ENCODE measurements at places on chromosomes 6 and 20.

- DNase-seq: no peak
Measured at GRCh38 chr20:61937963-61938838, 127.5 kb downstream of the TAF4 start.

GRCh38 chr20:29472606-29473005 is 1784.9 kb upstream of the DEFB115 start:
- no peak for DNase-seq

DNA sequence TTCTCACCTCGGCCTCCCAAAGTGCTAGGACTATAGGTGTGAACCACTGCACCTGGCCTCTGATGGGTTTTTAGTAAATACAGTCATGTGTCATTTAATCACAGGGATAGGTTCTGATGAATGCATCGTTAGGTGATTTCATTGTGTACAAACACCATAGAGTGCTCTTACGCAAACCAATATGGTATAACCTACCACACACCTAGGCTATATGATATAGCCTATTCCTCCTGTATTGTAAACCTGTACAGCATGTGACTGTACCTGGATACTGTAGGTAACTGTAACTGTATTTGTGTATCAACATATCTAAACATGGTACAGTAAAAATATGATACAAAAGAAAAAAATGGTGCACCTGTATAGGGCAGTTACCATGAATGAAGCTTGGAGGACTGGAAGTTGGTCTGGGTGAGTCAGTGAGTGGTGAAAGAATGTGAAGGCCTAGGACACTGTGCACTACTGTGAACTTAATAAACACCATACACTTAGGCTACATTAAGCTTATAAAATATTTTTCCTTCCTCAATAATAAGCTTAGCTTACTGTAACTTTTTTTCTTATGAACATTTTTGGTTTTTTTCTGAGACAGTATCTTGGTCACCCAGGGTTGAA is 10.0 kb downstream of the BICRAL start:
- no peak for DNase-seq

GRCh38 chr6:15793288-15793687 is 130.5 kb upstream of the DTNBP1 start:
- DNase-seq: no peak

GRCh38 chr6:167649476-167649875 is 177.2 kb upstream of the AFDN start:
- DNase-seq: no peak

DNA sequence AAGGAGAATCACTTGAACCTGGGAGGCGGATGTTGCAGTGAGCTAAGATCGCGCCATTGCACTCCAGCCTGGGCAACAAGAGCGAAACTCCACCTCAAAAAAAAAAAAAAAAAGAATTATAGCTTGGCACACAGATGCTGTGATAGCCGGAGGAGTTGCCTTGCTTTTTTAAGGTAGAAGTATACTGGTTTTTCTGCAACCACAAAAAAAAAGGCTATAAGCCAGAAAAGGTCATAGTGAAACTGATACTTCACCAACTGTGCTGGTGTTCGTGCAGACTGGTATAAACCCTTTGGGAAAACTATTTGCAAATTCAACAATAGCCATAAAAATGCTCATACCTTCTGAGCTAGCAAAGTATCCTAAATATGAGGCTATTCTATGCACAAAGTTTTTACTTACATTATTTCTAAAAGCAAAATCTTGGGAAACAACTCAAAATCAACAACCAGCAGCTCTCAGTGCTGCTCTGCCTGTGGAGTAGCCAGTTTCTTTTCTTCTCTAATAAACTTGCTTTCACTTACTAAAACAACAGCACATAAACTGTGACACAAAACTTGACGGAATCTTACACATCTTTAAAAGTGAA is 44.0 kb downstream of the B4GALT5 start:
- peak; percentile 47 for DNase-seq

- DNase-seq: no peak
Measured at GRCh38 chr6:119832411-119832810, 482.9 kb upstream of the MAN1A1 start.

Measured in CD4-positive, alpha-beta T cell treated with Interleukin-1 beta for 1 hour (primary cell).